AG09319 (cell line): ENCODE measurements at places on chromosomes 12 and 14.
A peak's percentile ranks its signal among the peaks of the same experiment; 100 is the strongest.

DNA sequence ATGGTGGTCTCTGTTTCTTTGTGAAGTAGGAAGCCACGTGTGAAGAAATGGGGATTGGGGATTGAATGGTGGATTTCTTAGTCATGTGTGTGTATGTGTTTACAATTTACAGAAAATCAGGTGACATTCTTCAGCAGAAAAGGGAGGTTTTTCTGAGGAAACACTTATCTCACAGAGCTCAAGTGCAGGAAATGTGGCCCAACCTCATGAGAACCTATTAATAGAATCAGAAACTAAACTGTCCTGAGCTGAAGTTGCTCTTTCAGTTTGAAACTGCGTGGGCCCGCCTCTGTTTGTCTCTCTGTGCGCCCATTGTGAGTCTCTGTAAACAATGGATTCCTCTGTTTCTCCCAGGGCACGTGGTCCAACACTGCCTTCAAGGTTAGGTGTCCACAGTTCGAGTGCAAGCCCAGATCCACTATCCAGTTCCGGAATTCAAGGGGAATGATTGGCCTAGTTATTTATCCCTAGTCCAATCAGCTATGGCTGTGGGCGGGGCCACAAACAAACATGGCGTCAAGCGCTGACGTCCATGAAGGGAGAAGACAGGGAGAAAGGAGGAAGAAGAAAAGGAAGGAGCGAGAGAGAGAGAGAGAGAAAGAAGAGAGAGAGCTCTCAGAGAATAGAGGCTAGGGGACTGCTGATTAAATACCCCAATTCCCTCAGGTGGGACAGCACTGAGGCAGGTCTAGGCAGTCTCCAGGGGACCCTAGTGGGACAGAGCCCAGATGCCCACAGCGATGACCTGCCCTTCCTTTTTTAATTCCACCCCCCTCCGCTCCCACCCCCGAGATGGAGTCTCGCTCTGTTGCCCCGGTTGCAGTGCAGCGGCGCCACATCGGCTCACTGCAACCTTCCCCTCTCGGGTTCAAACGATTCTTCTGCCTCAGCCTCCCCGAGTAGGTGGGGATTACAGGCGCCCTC lies 31.4 kb upstream of the C12orf76 start:
- no peak for DNase-seq

DNA sequence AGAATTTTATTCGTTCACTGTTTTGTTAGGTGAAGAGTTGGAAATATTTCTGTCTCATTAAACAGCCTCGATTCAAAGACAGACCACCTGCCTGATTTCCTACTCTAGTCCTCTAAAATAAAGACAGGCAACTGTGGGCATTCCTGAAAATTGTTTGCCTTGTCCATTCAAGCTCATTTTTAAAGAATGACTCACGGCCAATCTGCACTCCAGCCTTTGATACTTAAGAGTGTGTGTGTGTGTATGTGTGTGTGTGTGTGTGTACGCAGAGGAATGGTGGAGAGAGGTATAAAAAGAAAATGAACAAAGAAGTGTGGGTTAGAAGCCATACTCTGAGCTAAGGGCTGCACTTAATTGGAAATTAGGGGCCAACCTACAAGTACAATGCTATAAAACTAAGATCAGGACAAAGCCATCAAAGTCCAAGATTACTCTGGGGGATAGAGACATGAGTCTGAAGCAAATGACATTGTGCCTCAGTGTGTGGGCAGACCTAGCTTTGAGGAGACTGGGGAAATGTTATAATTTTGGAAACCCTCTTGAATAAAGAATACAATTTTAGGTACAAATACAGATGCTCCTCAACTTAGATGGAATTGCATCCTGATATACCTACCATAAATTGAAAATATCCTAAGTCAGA lies 45.6 kb upstream of the SOCS2 start:
- peak; percentile 80 for DNase-seq

DNA sequence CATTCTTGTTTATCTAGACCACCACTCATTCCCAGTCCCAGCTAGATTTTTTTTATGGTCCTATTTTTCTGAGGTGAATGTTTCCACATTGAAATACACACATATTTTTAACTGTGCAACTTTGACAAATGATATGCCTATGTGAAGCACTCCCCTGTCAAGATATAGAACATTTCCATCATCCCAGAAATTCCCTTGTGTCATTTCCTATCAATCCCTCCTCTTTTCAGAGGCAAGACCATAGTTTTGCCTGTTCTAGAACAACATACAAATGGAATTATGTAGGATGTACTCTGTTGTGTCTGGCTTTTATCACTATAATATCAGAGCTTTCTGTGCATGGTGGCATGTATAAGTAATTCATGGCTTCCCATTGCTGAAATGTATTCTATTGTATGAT lies 32.7 kb downstream of the TMEM19 start:
- no peak for DNase-seq

GRCh38 chr14:95007921-95008320 lies 149.4 kb downstream of the DICER1 start:
- DNase-seq, result no peak

DNA sequence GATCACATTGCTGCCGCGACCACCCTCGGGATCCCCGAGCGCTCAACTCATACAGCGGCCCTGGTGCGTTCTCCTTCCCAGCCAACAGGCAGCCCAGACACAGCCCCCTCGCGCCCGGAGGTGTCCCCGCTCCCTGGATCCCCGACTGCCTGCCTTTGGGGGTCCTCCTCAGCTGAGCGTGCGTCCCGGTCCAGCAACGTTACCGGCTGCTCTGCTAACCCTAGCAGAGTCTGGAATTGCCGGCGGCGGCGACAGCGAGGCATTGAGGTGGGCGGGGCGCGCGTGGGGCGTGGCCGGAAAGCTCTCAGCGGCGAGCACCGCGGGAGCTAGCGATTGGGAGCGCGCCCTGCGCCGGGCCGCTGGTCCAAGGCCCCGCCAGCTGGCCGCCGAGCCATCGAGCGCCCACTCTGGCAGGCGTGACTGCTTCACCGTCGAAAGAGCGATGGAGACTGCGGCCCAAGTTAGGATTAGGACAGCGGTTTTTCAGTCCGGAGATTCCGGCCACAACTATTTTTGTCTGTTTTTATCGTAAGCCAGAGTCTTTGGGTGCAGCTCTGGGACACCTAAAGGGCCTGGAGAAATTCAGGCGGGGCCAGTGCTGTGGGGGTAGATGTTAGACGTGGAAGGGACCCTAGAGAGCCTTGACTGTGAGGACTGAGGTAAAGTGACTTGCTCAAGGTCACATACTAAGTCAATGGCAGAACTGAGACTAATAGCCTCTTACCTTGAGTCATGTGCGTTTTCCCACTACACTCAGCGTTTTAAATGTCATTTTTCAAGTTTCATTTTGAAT lies at the start of gene HEATR5A:
HEATR5A (minus strand) TSS at position 232 of the 793 bp plus-strand sequence. CDS start 17,575 bp downstream, outside the sequence.
- peak; percentile 90 for DNase-seq

GRCh38 chr14:39617537-39617936 lies 185.3 kb upstream of the FBXO33 start:
- DNase-seq, result no peak

DNA sequence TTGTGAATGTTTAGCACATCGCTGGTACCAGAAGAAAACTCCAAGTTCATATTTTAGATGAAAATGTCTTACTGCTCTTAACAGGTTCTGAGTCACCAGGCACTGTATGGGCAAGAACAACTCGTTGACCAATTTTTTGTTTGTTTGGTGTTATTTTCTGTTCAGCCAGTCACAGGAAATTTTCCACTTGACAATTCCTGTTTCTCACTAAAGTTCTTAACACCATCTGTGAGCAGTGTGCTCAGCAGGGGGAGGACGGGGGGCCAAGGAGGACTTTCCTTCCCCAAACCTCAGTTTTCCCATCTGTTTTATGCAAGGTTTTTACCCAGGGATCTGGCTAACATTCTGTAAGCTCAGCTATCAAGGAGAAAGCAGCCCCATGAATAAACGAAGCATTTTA lies 3.0 kb downstream of the NUAK1 start:
- no peak for DNase-seq

GRCh38 chr12:32039917-32040575 lies 66.6 kb upstream of the BICD1 start:
- no peak for DNase-seq

- no peak for DNase-seq
These were observed 278.9 kb upstream of the GARIN2 start for GRCh38 chr14:66910311-66910840.

DNA sequence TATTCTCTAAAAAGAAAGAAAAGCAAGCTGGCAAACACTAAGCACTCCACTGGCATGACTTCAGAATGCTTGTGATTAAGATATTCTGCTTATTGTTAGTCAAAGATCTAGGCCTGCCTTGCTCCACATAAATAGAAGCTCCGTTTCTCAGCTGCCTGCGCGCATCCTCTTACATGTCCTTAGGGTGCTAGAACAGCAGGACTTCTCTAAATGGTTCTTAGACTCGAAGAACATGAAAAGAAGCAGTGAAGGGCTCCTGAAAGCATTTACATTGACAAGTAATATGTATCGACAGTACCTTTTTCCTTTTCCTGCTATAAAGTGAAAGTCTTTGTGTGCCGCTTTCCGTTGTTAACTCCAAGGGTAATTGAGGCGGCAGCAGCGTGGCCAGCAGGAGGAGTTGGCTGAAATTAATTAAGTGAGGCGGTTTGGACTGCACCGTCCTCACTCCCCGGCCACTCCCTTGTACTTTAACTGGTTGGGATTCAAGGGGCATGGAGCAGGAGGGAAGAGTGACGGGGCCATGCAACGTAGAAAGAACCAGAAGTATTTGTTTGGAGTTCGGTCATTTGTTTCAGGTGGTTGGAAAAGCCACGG lies 34.2 kb upstream of the OTX2 start:
- DNase-seq, result no peak

DNA sequence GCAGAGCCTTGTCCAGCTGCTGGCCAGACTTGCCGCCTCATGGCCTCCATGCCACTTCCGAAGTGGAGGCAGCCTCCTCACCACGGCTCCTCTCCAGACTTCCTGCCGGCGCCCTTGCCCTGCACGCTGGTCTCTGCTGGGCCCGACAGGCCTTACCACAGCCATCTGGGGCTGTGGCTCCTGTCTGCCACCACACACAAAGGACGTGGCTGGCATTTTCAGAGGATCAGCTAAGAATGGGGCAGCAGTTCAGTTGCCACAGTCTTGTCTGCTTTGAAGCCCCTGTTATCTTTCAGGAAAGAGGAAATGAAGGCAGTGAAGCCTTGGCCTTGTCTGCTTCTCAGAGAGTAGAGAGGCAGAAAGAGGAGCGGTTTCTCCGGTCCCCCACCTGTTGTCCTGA lies 178.0 kb upstream of the FKBP4 start:
- DNase-seq, result no peak

DNA sequence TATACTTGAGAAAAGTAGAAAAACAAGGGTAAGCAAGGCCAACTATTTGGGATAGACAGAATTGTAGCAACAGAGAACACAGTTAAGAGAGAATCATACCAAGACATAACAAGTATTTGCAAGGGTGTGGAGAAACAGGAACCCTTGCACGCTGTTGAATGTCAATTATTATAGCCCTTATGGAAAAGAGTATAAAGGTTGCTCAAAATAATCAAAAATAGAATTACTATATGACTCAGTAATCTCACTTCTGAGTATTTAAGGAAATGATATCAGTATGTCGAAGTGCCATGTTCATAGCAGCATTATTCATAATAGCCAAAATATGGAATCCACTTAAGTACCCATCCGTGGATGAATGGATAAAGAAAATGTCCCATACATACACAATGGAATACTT lies 193.3 kb downstream of the PHLDA1 start:
- no peak for DNase-seq

DNA sequence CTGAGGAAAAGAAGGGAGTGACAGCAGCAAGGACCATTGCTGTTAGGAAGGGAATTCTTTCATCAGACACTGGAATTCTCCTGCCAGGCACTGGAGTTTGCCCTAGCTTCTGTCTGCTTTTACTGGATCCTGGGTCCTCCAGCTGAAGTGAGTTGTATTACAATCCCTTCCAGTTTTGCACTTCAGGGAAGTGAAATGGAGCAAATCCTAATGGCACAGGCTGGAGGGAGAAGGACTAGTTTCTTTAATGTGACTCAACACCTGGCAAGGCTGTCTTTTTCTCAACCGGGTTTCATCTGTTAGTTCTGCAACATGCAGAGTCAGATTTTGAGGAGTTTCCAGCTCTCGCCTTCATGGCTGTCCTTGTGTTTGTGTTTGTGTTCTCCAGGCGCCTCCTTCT lies 45.8 kb downstream of the ETV6 start:
- no peak for DNase-seq

GRCh38 chr12:57604454-57604991 lies at the start of gene DTX3:
Gene DTX3 (plus strand): TSS chr12:57604824. CDS start chr12:57606518, 1,694 bp downstream.
- DNase-seq, result no peak

DNA sequence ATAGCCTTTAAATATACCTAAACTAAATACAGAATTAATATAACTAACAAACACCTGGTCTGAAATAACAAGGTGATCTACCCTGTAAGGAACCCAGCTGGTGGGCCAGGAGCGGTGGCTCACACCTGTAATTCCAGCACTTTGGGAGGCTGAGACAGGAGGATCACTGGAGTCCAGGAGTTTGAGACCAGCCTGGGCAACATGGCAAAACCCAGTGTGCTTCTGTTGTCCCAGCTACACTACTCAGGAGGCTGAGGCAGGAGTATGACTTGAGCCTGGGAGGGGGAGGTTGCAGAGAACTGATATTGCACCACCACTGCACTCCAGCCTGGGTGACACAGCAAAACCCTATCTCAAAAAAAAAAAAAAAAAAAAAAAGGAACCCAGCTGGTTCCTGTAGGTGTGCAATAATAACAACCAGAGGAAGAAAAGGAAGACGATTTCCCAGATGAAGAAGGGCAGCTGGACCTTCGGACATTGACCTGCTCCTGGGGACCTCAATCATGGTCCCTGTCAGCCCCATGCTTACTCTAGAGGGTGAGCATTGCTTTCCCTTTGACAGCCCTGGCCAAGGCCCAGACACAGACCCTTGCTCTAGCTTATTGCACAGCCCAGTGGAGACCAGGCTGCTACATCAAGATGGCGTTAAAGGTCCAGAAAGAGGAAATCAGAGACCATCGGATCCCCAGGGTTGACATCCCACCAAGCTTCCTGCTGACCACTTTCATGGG lies 5.4 kb downstream of the FOS start:
- no peak for DNase-seq

- DNase-seq, result no peak
These were observed 16.6 kb downstream of the PITPNM2 start for GRCh38 chr12:123134271-123134671.

DNA sequence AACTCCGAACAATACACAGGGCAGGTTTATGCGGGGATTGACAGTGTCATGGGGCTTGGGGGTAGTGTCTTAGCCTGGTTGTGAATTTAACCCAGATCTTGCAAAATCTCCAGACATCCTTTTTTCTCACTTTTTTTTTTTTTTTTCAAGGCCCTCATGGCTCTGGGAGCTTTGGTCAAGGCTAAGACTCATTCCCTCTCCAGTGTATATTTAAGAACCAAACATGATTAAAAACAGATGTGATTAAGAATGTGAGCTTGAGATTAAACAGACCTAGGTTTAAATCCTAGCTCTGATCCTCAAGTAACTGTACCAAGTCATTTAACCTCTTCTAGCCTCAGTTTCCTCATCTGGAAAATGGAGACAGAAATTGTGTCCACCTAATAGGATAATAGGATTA lies 151.7 kb upstream of the FUT8 start:
- peak; percentile 65 for DNase-seq

DNA sequence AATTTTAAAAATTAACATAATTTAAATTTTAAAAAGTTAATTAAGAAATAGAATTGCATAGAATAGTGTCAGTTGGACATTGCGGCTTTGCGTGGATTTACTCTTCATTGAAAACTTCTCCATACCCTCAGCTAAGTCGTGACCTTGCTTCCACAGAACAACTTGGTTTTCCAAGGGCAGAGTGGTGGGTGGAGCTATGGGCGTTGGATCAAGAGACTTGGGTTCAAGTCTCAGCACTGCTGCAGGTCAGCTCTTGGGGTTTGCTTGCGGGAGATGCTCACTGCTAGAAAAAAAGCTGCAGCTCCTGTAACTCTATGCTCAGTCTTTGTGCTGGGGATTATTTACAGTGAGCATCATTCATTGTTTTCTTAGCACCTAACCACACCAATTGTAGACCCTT lies 133.7 kb downstream of the PRIMA1 start:
- no peak for DNase-seq

- no peak for DNase-seq
These were observed 5.5 kb downstream of the AMN start for GRCh38 chr14:102927878-102928411.
